Activated effector memory CD4-positive, alpha-beta T cell treated with anti-CD3 and anti-CD28 coated beads, Interleukin-2, amount 50 U/mL, for 16 hours (primary cell): ENCODE measurements at places on chromosomes 1 and 21.

- DNase-seq: no peak
These were observed 51.0 kb downstream of the DUSP10 start for GRCh38 chr1:221690858-221691257.

DNA sequence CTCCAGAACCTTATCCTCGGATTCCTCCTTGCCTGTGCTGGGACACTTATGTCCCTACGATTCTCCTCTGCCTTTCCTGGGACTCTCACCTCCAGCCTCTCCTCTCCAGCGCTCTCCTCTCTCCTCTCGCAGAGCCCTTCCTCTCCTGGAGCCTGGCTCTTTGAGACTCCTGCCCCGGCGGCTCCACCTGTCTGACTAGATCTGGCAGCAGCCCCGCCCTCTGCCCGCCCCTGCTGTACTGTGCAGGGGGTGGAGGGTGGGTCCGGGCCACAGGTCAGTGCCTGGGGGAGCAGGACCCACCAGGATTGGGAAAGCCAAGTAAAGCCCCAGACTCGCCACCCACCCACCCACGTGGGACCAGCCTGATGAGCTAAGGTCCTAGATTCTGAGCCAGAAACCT lies 1.6 kb downstream of the ELOVL1 start:
- peak; percentile 66 for DNase-seq

GRCh38 chr1:86950712-86951419 lies 36.4 kb downstream of the HS2ST1 start:
- no peak for DNase-seq

DNA sequence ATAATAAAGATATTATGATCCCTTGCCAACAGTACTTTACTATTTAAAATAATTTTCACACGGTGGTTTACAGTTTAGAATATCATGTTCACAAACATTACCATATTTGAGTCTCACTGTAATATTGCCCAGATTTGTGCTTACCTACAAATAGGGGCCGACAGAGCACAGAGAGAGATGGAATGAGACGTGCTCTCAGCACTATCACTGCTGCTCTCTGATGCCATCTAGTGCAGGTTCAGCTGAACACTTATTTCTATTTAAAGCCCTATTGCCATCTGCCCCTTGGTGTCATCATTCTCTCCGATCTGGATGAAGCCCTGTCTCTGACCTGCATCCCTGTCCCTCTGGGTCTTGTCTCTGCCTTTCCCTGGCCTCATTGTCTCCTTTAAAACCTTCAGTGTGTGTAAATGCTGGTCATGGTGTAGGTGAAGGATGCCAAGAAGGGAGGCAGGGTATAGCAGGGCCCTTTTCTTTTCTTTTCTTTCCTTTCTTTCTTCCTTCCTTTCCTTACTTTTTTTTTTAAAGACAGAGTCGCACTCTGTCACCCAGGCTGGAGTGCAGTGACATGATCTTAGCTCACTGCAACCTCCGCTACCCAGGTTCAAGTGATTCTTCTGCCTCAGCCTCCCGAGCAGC lies 6.9 kb upstream of the GPATCH4 start:
- DNase-seq: peak; percentile 76

DNA sequence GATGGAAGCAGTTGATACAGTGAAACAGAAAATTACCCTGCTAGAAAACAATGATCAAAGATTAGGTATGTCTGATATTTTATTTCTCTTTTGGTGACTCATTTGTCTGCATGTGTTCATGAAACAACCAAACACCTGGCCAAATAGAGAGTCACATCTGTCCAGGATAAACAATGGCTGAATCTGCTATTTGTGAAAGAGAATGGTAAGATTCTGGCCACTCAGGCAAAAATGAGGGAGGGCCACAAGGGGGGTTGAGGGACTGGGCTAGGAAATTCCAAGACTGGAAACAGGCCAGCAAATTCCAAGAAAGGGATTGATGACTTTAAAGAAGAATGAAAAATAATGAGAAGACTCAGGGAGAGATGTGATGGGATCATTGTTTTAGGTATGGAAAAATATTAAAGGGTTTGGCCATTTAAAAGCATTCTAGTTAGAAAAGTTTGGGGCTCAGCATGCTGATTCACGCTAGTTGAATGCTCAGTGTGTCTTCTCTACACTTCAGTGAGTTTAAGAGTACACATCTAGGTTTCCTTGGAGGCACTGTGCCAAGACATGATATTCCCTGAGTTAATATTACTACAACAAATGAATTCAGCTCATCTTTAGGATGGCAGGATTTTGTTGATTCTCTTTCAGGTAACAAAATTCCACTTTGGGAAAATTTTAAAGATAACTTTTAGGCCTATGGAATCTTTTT lies 44.9 kb downstream of the TRAF5 start:
- no peak for DNase-seq

DNA sequence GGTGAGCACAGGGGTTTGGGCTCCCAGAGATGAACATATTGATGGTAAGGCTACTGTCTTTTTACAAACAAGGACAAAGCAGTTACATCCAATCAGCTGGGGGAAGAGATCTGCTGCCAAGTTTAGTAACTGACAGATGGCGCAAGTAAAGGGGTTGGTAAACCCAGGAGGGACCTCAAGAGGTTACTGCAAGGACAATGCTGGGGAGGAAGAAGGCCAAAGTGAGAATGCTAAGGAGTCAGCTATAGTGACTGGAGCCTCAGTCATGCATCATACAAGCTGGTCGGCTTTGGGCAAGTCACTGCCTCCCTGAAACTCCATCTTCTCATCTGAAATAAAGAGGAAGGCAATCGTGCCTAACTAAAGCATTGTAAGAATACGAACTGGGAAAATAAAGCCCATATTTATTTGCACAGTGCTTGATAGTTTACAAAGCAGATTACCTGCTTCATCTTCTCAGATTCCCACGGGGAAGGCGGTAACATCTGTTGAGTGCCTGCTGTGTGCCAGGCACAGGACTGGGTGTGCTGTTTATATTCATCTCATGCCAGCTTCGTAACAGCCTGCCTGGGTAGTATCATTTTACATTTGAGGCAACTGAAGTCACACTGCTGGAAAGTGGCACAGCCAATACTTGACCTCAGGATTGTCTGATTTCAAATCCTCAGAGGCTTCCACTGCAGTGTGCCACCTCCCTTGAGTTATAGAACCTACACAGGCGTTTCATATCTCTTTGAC lies 114.8 kb downstream of the BEND5 start:
- DNase-seq: no peak

GRCh38 chr1:66739401-66740157 lies 12.7 kb upstream of the DYNLT5 start:
- DNase-seq: no peak

GRCh38 chr1:19776933-19777332 lies 22.8 kb downstream of the TMCO4 start:
- no peak for DNase-seq

DNA sequence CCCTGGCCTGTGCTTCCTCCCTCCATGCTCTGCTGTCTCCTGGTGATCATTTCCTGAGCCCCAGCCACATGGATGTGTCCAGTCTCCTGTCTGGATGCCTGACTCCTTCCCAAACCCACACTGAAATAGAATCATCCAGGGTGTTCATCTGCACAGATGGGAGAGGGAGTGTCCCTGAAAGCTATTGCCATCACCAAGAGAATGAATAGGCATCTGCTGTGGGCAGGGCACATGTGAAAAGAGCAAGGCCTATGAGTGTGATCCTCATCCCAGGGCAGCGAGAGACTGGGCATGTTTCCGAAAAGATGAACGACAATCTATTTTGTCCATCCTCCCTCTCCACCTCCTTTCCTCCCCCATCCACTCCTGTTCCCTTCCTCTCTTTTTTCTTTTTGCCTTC lies 5.0 kb downstream of the IGSF21 start:
- no peak for DNase-seq

DNA sequence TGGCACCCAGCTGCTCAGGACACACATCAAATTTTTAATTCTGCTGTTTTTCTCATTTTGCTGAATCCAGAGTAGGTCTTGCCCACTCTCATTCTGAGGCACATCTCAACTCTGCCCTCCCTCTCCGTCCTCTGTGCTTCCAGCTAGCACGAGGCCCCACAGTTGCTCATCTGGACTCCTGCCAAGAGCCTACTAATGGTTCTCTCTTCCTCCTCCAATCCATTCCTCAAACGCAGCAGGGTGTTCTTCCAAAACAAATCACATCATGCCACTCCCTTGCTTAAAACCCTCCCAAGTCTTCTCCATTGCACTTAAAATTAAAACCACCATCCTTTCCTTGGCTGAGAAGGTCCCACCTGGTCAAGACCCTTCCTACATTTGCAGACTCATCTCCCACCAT lies 49.8 kb upstream of the SCAF4 start:
- no peak for DNase-seq

GRCh38 chr1:33643216-33643615 lies 170.8 kb downstream of the ZSCAN20 start:
- DNase-seq: no peak

DNA sequence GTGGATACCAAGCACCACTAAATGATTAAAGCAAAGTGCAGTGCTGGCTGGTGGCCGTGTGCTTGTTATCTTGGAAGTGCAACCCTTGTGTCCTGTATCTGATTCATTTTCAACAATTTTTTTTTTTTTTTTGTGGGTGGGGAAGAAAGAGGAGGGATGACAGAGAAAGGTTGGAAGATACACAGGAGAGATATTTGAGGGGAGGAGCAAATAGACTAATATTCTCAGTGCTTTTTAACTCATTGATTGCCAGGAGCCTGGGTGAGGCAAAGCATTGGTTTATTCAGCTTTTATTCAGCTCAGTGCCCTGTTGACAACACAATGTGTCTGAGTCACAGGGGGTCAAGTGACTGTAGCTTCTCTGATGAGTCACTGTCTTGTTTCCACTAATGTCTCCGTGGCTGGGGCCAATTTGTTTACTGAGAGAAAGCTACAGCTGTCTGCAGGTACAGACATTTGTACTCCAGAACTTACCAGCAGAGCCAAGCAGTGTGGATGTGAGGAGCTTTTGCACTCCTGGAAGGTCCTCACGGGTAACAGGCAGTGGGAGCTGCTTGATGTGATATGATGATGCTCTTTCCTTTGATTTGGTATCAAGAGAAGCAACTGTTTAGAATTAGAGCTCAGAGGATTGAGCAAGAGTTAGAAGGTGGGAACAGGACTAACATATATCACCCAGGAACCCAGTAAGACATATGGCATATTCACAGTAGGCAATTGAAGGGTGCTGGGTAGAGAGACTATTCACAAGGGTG lies 23.6 kb upstream of the DNM3 start:
- DNase-seq: peak; percentile 71

DNA sequence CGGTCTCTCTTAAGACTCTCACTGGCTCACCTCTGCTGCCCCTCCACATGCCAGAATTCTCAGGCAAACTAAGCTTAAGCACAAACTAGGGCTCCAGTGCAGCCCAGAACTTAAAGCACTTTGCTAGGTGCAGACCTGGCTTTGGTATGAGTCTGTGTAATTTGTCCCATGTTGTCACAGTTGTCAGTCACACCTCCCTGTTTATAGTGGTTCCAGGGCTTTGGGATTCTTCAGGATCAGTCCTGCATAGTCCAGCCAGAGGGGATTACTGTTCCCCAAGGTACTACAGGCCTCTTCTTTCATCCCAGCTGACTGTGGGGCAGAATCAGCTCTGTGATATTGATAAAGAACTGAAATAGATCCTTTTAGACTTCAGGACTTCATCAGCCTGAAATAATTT lies 105.0 kb upstream of the UBE2U start:
- DNase-seq: no peak

GRCh38 chr1:186605762-186606350 lies 74.4 kb downstream of the PTGS2 start:
- no peak for DNase-seq

DNA sequence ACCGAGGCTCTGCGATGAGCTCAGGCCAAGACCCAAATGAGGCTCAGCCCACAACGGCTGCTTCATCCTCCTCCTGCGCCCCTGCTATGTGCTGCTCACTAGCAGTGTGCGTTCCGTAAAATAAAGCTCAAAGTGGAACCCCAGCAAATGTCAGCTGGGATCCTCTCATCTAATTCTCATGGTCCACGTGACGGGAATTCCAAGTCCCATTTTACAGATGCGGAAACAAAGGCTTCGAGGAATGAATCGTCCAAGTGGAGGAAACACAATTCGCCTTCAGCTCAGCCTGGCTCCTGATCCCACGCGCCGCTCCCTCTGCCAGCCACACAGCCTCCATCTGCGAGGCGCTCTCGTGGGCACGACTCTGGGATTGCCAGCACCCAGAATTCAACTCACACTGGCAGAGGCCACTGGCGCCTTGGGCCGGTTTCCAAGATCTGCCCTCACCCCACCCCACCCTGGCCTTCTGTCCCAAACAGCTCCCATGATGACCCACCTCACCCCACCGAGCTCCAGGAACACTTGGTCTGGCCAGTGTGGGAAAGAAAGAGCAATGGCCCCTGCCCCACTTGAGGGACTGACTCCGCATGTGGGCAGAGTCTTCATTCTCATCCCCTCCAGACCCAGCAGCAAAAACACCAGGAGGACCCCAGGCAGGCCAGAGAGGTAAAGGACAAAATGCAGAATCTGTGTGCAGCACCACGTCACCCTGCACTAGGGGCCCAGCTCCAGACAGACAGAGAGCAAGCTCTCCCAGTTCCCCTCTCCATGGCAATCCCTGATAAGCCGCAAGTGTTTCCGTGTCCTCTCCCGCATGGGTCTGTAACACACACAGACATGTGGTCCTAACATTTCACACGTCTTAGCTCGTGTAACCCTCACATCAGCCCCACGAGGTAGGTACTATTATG lies 10.5 kb downstream of the CASZ1 start:
- peak; percentile 51 for DNase-seq

DNA sequence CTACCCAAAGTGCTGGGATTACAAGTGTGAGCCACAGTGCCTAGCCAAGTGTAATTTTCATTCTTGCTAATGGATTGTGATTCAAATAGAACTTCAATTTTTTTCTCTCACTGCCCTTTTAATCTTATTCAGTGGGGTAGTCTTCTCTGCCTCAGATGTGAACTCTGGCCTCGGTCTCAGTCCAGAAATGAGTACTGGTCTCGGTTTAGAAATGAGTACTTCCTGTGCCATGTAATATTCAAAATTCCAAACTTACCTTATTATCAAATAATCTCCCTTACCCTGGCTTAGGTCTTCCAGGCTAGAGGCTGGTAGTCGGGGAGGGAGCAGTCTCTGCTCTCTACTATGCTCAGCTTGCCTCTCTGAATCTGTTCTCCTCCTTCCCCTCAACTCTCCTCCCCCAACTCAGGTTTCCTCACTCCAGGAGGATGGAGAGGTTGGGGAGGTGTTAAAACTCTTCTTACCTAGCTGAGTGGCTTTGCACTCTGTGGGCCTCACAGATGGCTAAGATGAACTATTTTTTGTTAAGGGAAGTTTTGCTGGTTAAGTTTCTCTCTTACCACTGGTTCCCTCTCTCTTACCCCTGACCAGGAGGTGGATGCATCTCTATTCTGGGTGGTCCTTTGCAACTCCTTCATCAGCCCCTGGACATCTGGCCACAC lies 4.8 kb upstream of the SLAMF9 start:
- no peak for DNase-seq

DNA sequence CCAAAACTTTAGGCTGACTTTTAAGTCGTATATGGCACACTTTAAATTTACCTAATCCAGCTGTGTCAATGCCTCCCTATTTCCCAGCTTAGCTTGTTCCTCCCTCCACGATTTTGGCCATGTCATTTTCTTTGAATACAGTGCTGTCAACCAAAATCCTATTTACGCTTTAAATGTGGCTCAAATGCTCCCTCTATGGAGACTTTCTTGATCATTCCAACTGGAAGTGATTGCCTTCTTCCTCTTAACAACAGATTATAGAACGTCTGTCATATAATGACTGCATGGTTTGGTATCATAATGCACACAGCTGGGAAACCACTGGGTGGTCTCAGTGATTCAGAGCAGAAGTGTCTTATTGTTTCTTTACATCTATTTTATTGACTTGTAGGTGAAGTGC lies 18.9 kb upstream of the BATF3 start:
- DNase-seq: no peak
